ENCODE measurements at places on chromosomes 7 and 10.
A peak's percentile ranks its signal among the peaks of the same experiment; 100 is the strongest.

DNA sequence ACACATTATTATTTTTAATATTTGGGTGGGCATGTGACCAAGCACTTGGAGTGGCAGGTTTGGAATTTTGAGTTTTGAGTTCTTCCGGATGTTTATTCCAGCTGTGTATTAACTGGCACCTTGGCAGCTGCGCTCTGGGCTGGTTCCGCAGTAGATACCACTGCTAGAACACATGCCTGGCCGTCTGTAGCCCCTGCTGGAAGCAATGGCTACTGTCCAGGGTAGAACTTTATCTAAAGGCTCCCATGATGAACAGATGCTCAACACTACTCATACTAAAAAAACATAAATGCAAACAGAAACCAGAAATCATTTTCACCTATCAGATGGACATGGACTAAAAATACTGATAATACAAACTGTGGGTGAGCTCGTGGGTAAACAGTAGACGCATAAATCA, 19.4 kb upstream of the SH3PXD2A start:
- DNase-seq: no peak

DNA sequence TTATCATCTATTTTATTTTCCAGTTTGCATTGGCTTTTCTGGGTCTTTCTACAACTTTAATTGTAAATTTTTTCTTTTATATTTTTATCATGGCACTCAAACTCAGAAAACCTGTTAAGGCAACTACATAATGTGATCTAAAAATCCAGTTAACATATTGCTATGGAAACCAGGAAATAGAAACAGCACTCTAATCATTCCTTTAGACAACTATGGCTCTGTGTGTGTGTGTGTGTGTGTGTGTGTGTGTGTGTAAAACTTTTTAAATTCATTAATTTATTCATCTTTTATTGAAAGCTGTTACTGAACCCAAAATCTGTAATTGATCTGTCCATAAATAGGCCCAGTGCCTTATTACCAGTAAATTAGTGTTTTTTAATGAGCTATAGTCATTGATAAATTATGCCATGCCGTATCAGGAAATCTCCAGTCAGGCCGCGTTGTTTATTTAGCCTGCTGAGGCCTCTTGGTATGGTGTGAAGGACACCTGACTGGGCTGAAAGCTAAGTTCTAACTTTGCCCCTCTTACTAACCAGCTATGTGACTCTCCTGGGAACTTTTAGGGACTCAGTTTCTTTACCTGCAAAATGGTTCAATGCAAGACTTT, 1.5 kb upstream of the MET start:
- no peak for DNase-seq

DNA sequence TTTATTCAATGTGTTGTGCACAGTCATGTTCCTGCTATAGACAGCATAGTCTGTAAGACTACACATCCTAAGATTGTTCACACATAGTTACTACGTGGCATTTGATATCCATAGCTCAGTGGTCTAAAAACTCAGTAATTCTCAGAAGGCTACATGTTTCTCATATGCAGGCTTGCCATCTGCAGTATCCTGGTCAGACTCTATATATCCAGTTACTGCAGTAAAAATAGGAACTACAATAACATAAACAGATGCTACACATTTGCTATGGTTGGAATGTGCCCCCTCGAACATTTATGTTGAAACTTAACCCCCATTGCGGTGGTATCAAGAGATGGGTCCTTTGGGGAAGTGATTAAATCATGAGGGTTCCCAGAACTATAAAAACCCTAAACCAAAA, 1377.8 kb upstream of the LRRTM3 start:
- DNase-seq: no peak

GRCh38 chr10:78944723-78945312, 123.9 kb upstream of the ZMIZ1 start:
- DNase-seq: peak; percentile 93

- DNase-seq: peak; percentile 3
Observed at GRCh38 chr10:51892965-51893658, 193.7 kb upstream of the CSTF2T start.

DNA sequence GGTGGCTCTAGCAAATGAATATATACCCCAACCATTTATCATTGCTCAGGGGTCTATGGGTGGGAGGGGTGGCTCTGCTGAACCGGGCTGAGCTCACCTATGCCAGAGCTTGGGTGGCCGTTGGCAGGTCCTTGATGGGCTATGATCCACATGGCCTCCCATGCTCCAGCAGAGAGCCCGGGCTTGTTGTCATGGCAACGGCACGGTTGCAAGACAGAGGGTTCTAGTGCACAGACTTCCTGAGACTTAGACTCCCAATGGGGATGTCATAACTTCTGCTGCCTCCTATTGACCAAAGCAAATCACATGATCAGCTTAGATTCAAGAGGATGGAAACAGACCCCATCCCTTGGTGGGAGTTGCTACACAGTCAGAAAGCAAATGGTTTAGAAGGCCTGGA, 36.4 kb upstream of the CARD11 start:
- DNase-seq: no peak

Data from RPMI7951 (cell line).